ENCODE measurements at places on chromosomes 2 and 18. TPM values are rescaled to one million over a fixed set of nuclear protein-coding genes. Genes with fewer than 3 reads are reported as not detected.

PCARE gene
- 0.17 TPM for total RNA-seq

REG1B gene
- not detected for total RNA-seq

CTAGE1 gene
- not detected for total RNA-seq

CHN1 gene
- 22.3 TPM for total RNA-seq

NCKAP5 gene
- 1.1 TPM for total RNA-seq

APOB gene
- 0.18 TPM for total RNA-seq

SLC5A7 gene
- 1.9 TPM for total RNA-seq

Data from adrenal gland (tissue), 19 donors.